Spinal cord (tissue), 10 donors: ENCODE measurements at places on chromosomes 7 and 10. TPM values are rescaled to one million over a fixed set of nuclear protein-coding genes. Genes with fewer than 3 reads are reported as not detected.

DNA sequence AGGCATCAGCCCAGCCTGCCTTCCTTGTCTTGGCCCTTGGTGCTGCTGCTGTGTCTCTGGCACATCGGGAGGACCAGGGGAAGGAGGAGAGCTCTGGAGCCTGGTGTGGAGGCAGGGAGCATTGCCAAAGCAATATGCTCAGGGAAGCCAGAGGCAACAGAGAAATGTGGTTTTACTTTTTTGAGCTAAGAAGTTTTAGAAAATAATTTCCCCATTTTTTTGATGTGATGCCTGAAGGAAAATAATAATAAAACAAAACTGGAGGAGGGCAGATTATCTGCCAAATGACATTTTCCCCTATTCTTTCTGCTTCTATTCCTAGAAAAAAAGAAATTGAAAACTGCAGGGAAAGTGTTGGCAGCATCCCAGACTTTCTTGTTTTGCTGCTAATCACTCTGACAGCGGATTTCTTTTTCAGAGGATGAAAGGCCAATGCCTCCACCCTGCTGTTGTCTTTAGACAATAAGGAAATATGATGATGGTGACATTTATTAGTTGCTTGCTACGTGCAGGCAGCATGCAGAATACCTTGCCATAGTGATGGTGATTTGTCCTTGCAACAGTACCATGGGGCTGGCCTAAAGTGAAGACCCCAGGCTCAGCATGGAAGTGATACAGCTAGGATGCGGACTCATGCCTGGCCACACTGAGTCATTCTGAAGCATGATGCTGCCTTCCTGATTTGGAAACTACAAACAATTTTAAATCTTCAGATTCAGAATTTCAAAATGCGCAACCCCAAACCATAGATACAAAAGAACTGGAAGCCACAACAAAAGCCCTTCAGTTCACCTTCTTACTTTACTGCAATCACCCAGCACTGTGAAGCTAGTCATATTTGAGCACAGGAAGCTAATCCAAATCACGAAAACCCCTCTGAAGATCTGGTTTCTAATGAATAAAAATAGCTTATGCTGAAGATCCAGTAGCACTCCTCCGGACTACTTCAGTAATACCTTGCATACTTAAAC is 260.2 kb upstream of the TMEM72 start:
- H3K36me3 ChIP-seq: no peaks in the 10 kb centered on the region
- H3K4me1 ChIP-seq: peaks cover 8% of the 10 kb centered on the region
- peak; percentile 85 for DNase-seq
- no peak overlapping the region for H3K27ac ChIP-seq

The SPDYE2B gene
- polyA plus RNA-seq: 5.9 TPM

DNA sequence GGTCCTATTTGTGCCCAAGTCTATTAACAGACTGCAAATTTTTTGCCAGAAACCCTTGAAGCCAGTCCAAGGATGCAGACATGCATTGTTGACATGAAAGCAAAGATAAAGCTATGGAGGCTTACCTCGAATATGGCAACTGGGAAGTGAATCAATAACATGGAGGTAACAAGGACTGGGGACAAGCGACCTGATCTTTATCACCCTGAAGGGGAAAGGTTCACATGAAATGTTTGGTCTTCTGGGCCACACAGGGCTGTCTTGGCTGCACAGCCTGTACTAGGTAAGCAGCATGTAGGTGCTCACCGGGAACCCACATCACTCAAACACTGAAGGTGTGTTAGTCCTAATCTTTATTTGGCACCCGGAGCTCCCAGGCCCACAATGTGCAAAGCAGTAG is 17.9 kb downstream of the ERCC6 start:
- peaks cover 26% of the 10 kb centered on the region for H3K4me1 ChIP-seq
- peaks cover 6% of the 10 kb centered on the region for H3K36me3 ChIP-seq
- no peak for DNase-seq
- no peaks in the 10 kb centered on the region for H3K27me3 ChIP-seq

The SYT15 gene
- 15.2 TPM for polyA plus RNA-seq

GRCh38 chr10:101655570-101655969 is 39.4 kb downstream of the FBXW4 start:
- peaks cover 18% of the 10 kb centered on the region for H3K4me1 ChIP-seq
- no peak overlapping the region for H3K27ac ChIP-seq
- peaks cover 23% of the 10 kb centered on the region for H3K36me3 ChIP-seq
- H3K4me3 ChIP-seq: no peak overlapping the region
- H3K27me3 ChIP-seq: no peaks in the 10 kb centered on the region

The HHEX gene
- polyA plus RNA-seq: 7.4 TPM

DNA sequence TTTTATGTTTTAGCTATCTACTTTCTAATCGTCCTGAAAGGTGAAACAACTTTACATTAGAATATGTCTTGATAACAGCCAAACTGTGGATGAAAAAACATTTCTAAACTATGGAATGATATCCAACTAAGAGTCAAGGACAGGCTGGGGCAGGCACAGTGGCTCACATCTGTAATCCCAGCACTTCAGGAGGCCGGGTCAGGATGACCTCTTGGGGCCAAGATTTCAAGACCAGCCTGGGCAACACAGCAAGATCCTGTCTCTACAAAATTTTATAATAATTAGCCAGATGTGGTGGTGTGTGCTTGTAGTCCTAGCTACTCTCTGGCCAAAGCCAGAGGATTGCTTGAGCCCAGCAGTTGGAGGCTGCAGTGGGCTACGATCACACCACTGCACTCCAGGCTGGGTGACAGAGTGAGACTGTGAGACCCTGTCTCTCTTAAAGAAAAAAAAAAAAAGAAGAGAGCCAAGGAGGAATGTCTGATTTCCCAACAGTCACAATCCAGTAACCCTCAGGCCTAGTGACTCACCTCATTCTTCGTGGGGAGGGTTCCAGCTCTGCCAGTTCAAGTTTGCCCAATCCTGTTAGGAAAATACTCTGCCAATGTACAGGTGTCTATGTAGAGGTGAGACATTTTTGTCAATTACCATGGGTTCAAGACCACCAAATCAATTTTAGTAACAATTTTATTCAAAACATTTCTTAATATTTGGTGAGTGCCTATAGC is 14.6 kb upstream of the FZD1 start:
- H3K27me3 ChIP-seq: no peaks in the 10 kb centered on the region
- H3K36me3 ChIP-seq: no peaks in the 10 kb centered on the region
- DNase-seq: no peak
- no peak overlapping the region for H3K27ac ChIP-seq
- no peaks in the 10 kb centered on the region for H3K4me1 ChIP-seq
- no peak overlapping the region for H3K4me3 ChIP-seq

The GDF10 gene
- polyA plus RNA-seq: 11.2 TPM

The GAD2 gene
- polyA plus RNA-seq: 21.1 TPM

The CCDC201 gene
- polyA plus RNA-seq: not detected

DNA sequence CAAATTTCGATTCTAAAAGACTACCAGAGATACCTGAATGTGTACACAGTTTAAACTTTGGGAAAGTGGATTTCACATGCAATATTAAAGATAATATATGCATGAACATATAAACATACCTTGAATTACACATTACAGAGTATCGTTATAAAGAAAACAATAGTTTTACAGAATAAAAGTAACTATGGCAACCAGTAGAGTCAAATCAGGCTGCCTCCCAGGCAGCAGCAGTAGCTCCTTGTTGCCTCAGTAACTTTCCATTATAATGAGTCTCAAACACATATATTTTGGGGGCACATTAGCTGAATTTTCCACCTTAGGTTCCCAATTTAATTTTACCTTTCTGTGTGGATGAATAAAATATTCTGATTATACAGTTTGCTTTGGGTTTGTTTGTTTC is 164.4 kb upstream of the FEZF1 start:
- no peaks in the 10 kb centered on the region for H3K4me1 ChIP-seq
- H3K36me3 ChIP-seq: no peaks in the 10 kb centered on the region
- DNase-seq: no peak
- H3K4me3 ChIP-seq: no peak overlapping the region

- no peak overlapping the region for H3K27ac ChIP-seq
- H3K36me3 ChIP-seq: peaks cover 6% of the 10 kb centered on the region
- no peak for DNase-seq
Measured at GRCh38 chr7:47553309-47553708, 28.6 kb downstream of the TNS3 start.

GRCh38 chr10:17025444-17026295 is 103.9 kb downstream of the CUBN start:
- peaks cover 4% of the 10 kb centered on the region for H3K4me1 ChIP-seq
- H3K27ac ChIP-seq: peak overlapping the region; percentile 58
- no peak overlapping the region for H3K4me3 ChIP-seq
- DNase-seq: peak; percentile 82
- no peaks in the 10 kb centered on the region for H3K36me3 ChIP-seq
- no peaks in the 10 kb centered on the region for H3K27me3 ChIP-seq

The CYP2C8 gene
- polyA plus RNA-seq: 6.1 TPM
